Colonic mucosa (tissue), 4 donors: ENCODE measurements at places on chromosomes 7 and 10. TPM values are rescaled to one million over a fixed set of nuclear protein-coding genes. Genes with fewer than 3 reads are reported as not detected.

DNA sequence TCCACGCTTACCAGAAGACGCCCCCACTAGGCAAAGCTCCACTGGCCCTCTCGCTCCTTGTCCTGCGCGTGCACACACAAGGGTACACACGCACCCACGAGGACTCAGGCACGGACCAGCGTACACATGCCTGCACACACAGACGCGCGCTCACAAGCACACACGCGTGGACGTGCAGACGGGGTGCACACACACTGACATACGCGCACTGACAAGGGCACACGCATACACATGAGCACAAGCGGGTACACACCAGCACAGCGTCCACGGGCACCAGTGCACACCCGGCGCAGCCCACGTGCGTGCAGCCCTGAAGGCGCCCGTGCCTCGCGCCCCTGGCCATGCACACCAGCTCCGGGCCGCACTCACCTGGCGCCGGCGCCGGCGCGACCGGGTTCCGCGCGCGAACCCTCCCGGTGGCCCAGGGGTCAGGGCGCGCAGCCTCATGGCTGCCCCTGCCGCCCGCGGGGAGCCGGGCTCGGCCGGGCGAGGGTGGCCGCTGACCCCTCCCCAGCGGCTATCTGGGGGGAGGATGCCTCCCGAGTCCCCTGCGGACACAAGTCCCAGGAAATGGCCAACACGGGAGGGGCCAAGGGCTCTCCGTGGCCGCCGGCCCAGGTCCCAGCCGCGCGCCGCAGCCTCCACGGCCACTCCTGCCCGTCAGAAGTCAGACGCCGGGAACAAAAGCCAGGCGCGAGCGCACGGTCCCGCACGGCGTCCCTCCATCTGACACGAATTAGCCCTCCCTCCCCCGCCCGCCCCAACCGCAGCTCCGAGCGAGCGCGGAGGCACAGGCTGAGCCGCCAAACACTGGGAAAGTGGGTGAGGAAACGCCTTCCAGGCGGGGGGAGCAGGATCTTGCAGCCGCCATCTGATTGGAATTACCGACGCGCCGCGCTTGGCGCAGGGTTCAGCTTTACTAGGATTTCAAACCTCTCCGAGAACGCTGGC is 45.0 kb downstream of the TNS3 start:
- H3K36me3 ChIP-seq, result no peaks in the 10 kb centered on the region
- peak; percentile 58 for DNase-seq
- H3K4me1 ChIP-seq, result no peaks in the 10 kb centered on the region
- no peaks in the 10 kb centered on the region for H3K27me3 ChIP-seq

- no peak overlapping the region for H3K4me3 ChIP-seq
- H3K36me3 ChIP-seq, result no peaks in the 10 kb centered on the region
- no peaks in the 10 kb centered on the region for H3K4me1 ChIP-seq
- no peaks in the 10 kb centered on the region for H3K27me3 ChIP-seq
These were observed 288.5 kb downstream of the ZEB1 start for GRCh38 chr10:31607481-31607880.

- H3K4me1 ChIP-seq, result no peaks in the 10 kb centered on the region
- H3K4me3 ChIP-seq, result no peak overlapping the region
- no peak overlapping the region for H3K27ac ChIP-seq
- no peak for DNase-seq
- H3K27me3 ChIP-seq, result no peaks in the 10 kb centered on the region
- H3K36me3 ChIP-seq, result no peaks in the 10 kb centered on the region
These were observed 721.2 kb downstream of the XPNPEP1 start for GRCh38 chr10:109202111-109202510.

DNA sequence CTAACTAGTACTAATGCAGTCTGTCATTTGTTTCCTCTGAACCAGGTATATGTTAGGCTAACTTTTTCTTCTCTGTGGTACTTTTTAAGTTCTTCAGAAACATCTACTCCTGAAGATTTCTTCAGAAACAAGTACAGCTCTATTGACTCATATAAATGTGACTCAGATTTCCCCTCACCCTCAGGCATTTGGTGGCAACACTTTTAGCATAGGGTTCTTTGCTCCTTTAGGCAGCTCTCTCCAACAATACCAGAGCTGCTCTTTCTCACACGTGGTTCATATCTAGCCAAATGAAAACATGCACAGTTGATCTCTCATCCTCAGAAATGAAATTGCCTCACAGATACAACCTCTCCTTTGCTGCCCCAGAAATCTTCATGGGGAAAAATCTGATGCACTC is 939.8 kb downstream of the SORCS1 start:
- H3K4me3 ChIP-seq, result no peak overlapping the region
- H3K36me3 ChIP-seq, result no peaks in the 10 kb centered on the region
- no peaks in the 10 kb centered on the region for H3K4me1 ChIP-seq
- no peak for DNase-seq
- H3K27ac ChIP-seq, result no peak overlapping the region

DNA sequence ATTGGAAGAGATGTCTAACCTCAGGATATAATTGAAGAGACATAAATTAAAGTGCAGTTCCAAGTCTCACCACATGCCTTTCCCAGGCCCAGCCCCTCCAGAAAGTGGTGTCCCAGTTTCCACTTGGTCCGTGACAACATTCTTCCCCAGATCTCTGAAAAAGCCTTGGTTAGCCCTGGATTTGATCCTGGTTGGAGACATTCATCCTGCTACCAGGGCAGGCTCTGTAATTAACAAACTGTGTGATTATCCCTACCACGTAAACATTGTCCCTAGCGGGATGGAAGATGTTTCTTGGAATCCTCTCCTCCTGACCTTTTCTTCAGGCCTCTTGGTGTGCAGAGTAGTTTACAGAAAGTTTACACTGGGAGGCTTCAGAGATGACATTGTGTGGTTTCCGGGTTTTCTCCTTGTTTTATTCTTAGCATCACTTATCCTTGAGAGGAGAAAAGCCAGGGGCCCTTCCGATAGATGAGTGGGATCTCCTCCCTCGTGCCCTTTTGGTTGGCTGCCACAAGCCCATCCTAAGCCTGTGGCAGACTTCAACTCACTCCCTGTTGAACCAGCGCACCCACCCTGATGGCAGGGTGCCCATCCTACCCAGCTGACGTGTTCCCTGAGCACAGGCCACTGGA is 83.8 kb downstream of the COL13A1 start:
- no peak overlapping the region for H3K27ac ChIP-seq
- no peaks in the 10 kb centered on the region for H3K4me1 ChIP-seq
- DNase-seq, result no peak

The HTR5A gene
- not detected for total RNA-seq

The RADIL gene
- total RNA-seq, result 0.54 TPM

GRCh38 chr7:2554661-2555111 is 638 bp downstream of the BRAT1 start:
- DNase-seq, result no peak
- no peaks in the 10 kb centered on the region for H3K27me3 ChIP-seq
- H3K27ac ChIP-seq, result peak overlapping the region; percentile 98
- H3K36me3 ChIP-seq, result no peaks in the 10 kb centered on the region
- peak overlapping the region; percentile 95 for H3K4me3 ChIP-seq

The FANK1 gene
- 6.9 TPM for total RNA-seq

DNA sequence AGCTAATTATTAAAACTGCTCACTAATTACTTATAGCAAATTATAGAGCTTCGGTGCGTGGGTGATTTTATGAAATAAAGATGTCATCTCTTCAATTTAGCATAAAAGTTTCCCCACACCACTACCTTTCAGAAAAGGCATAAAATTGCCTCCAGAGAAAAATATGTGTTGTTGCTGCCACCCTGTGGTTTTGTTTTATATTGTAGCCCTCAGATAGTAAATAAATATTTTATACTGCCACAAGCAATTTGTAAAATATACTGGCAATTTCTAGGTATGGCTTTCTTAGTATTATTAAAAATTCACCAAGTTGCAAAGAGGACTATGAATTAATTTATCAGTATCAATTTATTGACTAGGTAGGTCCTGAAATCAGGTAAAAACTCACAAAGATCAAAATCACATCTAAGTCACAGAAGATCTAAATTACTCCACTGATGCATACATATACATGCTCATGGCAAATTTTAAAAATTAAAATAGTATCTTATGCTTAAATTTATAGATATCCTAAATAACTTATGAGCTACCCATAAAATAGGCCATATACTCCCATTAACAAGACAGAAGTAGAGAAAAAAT is 26.5 kb downstream of the ASNS start:
- H3K36me3 ChIP-seq, result no peaks in the 10 kb centered on the region
- H3K4me3 ChIP-seq, result no peak overlapping the region
- no peak overlapping the region for H3K27ac ChIP-seq

- no peaks in the 10 kb centered on the region for H3K4me1 ChIP-seq
- H3K36me3 ChIP-seq, result no peaks in the 10 kb centered on the region
- no peaks in the 10 kb centered on the region for H3K27me3 ChIP-seq
- DNase-seq, result no peak
These were observed 115.2 kb downstream of the HIP1 start for GRCh38 chr7:75623390-75624133.
